Stimulated activated CD4-positive, alpha-beta T cell treated with anti-CD3 and anti-CD28 coated beads, Interleukin-12 subunit alpha, Interleukin-12 subunit beta, amount 100 ng/mL, for 24 hours (primary cell): ENCODE measurements at places on chromosomes 6 and 20.

- DNase-seq: no peak
Measured at GRCh38 chr20:33015700-33016580, 8.4 kb downstream of the BPIFB2 start.

GRCh38 chr6:168280020-168280898, 39.3 kb downstream of the DACT2 start:
- DNase-seq: no peak

DNA sequence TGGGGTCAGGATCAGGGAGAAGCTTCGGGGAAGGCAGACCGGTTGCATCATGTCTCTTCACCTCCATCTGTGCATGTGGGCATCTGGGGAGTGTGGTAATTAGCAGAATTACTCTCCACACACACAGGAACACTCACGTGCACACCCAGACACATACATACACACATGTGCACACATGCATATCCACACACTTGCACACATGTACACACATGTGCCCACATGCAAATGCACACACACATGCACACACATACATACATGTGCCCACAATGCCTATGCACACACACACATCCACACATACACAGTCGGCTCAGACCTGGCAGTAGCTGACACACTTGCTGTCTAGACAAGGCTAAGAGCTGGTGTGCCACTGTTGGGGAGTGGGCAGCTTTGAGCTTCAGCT, 212.3 kb upstream of the PMEPA1 start:
- DNase-seq: no peak

DNA sequence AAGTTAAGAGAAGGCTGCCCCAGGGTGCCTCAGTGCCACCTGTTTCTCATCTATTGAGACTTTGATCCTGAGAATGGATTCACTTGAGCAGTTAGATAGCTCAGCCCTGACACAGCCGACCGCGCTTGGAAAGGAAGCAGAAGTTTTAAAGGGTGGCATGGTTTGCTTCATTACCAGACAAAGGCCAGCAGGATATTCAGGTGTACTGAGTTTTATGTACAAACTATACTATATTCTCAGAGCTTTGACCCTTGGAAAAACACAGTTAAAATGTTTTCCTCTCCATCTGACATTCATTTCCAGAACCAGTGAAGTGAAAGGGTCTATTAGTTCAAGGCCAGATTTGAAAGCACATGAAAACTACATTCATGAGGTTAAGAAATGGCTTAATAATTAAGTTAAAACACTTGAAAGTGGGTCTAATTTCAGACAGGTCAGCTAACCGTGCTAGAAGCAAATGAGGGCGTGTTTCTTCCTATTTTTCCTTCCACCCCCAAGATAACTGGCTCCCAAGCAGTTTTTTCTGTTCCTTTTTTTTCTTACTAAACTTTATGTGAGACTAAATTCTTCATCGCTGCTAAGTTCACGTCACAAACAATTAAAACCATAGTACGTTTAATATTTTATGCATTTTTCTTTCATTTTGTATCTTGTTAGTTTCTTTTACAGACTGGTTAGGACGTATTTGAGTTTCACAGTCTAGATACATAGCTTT, 385.3 kb upstream of the SOX4 start:
- no peak for DNase-seq

- DNase-seq: no peak
Measured at GRCh38 chr6:159639721-159640120, 53.3 kb downstream of the SOD2 start.

DNA sequence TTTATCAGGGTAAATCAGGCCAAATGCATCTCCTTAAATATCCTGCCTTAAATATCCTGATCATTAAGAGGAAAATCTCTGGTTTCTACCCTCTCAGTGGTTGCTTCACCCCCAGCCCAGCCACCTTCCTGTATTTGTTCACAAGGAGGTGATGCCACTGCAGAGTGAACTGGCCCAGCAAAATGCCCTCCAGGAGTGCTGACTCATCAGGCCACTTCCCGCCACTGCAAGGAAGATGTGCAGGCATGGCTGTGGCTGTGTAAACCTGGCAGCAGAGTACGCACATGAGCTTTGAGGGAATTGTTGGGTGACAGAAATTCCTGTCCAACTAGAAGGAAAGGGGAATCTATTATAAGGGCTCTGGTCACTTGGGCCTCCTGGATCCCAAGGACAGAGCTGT, 13.8 kb downstream of the NQO2 start:
- no peak for DNase-seq

- no peak for DNase-seq
Measured at GRCh38 chr6:11912420-11912819, 99.7 kb upstream of the HIVEP1 start.

DNA sequence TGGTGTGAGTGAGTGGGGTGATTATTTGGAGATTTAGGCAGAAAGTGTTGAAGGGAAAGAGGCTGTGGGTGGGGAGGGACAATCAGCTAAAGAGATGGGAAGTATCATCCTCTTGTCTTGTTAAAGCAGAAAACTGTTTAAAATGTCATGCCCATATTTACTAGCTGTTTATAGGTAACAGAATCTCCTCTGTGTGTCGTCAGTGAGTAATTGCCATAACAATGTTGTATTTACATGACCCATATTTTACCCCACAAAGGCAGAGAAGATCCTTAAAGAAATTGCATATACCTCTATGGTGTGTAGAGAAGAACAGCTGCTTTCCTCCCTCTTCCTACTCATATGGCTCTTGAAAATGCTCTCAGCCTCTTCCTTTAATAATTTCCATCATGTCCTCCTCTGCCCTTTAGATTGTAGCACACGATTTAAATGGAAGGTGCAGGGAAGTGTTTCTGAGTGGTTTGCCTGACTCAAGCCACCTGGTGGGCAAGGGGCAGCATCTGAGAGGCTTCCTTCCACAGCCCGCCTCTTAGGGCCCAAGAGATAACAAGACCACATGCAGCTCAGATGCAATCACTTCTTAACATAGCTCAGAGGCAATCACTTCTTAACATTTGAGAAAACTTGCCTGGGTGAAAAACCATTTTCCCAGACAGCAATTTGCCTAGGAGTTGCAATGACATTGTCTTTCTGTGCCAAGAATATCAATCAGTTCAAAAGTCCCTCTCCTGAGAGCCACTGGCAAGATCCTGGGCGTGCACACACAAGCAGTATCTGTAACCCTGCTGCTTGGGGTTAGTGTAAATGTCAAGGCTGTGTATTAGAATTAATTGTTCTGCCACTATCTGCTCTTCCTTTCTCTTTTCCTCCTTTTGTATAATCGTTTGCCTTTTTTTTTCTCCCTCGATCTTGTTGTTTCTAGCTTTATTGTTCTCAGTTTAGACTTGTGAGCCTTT, 44.1 kb upstream of the EDN1 start:
- no peak for DNase-seq

GRCh38 chr6:57421503-57421902, 104.1 kb downstream of the PRIM2 start:
- no peak for DNase-seq

GRCh38 chr6:36692220-36692619, 5.4 kb upstream of the RAB44 start:
- DNase-seq: no peak

GRCh38 chr6:169247991-169248390, 5.7 kb downstream of the THBS2 start:
- no peak for DNase-seq

DNA sequence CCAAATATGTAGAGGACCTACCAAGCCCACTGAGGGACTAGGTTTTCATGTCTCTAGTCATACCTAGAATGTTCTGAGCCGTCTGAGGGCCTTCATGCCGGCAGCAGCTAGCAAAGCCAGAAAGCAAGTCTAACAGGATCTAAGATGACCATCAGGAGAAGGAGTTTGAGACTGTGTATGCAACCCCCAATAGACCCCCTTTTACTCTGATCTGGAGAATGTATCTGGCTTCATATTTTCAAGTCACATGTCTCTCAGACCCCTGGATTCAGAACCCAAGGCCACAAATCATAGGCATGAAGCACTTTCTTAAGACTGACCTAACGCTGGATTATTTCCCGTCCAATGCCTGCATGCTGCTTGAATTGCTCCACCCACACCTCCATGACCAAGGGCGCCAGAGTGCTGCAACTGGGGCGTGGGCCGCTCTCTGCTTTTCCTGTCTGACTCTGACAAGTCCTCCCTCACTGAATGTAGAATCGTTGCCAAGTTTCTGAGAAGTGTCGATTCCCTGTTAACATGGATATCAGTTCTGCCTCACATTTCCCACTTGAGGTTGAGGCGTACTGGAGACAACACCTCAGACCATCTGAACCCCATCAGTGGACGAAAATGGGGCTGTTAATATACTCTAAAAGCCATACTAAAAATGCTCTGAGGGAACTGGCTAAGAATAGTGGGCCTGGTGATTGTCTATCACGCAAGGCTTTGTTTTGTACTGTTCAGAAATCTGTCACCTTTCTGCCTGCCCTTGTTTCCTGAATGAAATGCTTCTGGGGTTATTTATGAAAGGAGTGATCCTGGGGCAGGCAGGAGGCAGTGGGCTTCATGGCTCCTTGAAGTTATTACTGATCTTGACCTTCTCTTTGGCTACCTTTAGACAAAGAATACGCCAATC, 23.9 kb upstream of the ASXL1 start:
- DNase-seq: peak; percentile 33

DNA sequence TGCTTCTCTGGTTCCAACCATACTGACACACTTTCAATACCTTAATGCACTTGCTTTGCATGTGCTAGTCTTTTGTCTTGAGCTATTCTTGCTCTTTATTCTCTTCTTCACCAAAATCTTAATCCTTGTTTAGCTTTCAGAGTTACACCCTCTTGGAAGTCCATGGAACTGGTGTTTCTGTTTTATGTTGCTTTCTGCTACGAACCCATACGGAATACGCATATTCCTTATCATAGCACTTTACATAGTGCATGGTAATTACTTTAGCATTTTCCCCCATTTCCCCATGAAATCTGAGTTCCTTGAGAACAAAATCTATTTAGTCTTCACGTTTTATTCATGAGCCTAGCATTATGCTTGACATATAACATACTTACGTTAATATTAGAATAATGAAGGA, 270.9 kb downstream of the NKAIN2 start:
- DNase-seq: no peak

- DNase-seq: no peak
Measured at GRCh38 chr20:11987526-11987925, 69.8 kb downstream of the BTBD3 start.

DNA sequence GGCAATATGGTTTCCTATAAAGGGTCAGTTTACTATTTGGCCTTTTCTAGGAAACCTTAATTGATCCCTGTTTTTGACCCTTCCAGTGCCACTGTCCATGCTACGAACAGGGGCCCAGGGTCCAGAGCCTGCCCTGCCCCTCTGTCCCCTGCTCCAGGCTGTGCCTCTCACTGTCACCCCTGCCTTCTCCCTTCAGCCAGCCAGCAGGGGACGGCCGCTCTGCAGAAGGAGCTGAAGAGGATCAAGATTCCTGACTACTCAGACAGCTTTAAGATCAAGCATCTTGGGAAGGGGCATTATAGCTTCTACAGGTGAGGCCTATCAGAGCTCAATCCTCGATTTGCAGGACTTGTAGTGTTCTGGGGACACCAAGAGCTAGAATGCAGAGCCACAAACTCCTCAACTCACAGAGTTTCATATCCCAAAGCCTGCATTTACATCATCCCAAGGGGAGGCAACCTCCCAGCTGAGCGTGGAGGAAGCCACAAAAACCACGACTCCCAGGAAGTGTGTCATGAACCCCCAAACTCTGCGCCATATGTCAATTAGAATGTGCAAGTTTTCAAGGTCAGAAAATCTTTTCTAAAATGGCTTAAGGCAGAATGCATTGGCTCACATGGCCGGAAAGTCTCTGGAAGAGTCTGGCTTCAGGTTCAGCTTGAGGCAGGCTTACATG, 3.6 kb downstream of the BPI start:
- no peak for DNase-seq

- peak; percentile 52 for DNase-seq
Measured at GRCh38 chr6:129766959-129767728, 57.2 kb upstream of the ARHGAP18 start.

- DNase-seq: no peak
Measured at GRCh38 chr6:158160932-158161539, 7.0 kb downstream of the SERAC1 start.

DNA sequence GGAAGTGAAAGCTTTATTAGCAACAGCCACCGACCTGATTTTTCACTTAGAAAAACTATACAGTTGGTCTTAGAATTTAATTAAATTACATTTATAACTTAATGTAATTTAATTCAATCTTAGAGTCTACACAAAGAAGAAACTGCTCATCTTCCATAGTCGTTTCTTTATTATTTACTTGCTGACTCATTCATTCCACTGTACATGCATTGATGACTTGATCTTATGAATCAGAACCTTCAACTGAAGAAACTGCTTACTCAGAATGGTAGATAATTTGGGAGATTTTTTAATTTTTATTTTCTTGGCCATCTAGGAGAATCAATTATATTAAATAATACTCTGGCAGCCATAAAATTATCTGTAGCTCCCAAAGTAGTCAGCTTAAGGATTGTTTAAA, 1021.6 kb upstream of the FLRT3 start:
- DNase-seq: no peak

DNA sequence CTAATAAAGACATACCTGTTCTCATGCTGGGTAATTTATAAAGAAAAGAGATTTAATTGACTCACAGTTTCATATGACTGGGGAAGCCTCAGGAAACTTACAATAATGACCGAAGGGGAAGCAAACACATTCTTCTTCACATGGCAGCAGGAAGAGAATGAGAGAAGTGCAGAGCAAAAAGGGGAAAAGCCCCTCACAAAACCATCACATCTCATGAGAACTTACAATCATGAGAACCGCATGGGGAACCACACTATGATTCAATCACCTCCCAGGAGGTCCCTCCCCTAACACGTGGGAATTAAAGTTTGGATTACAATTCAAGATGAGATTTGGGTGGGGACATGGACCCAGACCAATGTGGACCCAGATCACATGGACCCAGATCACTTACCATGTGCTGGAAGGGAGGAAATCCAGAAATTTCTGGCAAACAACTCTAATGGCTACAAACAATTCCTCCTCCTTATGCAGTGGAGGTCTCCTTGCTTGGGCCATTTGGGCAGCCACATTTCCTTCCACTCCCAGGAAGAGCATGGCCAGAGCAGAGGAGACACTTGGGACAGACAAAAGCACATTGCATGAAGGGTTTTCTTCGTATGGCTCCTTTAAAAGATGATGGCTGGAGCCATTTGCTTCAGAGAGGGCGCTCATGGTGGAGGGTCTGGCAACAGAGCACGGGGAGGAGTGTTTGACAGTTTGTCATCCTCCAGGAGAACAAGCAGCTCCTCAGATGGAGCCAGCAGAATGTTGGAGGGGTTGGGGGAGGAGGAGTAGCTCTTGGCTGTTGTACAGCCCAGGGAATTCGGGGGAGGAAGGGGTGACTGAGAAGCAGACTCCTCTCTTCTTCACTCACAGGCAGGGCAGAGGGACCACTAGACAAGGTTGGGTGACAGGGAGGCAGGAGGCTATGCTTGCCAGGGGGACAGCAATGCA, 30.4 kb downstream of the SERPINB9 start:
- no peak for DNase-seq

DNA sequence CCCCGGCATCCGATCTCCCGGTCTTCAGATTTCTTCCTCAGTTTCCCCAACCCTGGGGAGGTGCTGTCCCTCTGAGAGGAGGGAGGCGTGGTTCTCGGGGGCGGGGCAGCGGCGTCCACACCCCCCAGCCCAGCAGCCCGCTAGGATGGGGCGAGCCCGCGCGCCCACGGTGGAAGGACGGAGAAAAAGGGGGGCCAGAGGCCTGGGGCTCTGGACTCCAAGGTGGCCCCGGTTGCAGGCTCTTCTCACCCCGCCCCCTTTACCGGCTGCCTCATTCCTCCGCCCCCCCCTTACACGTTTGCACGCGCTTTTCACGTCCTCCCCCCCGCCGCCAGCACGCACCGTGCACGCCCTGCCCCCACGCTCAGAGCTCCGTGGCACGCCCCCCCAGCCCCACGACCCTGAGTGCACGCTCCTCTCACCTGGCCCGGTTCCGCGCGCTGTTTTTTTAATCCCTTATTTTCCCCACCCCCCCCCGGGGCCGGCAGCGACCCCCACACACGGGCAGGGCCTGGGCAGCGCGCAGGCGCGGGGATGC, 402 bp downstream of the ZBTB12 start:
- DNase-seq: peak; percentile 61
